Adrenal gland (tissue), 19 donors: ENCODE measurements at places on chromosomes 12 and 14. TPM values are rescaled to one million over a fixed set of nuclear protein-coding genes. Genes with fewer than 3 reads are reported as not detected.

DNA sequence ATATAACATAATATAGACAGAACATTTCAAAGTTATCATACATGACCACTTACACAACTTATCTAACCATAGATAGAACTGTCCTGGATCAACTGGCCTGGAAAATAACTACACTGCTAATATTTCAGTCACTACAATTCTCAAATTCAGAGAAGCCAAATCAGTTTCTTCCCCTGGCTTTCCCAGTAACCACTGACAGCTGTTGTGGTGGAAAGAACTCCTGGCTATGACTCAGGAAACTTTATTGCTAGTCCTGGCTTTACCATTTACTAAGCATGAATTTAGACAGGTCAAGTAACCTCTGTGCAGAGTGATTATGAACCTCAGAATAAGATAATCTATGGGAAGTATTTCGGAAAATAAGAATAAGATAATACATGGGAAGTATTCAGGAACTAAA lies 244.9 kb upstream of the DIO2 start:
- DNase-seq, result no peak

DNA sequence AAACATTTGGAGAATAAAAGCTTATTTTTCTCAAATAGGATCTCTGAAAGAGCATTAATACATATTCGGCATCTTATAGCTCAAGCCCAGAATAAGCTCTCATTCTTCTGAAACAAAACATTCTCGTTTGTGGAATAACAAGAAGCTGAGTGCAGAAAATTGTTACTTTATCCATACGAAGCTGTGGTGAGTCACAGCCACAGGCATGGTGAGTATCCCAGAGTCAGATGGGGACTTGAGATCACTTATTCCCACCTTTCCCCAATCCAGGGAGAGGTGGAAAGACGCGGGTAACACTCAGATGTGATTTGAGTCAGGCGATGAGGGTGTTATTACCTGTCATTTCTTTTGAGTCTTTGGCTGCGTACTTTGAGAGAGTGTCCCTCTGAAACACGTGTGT lies 214.6 kb upstream of the TMEM132C start:
- DNase-seq, result no peak

HSPB8 gene
- 7.5 TPM for total RNA-seq

LMNTD1 gene
- not detected for total RNA-seq

GRCh38 chr14:88630565-88630964 lies 67.7 kb downstream of the ZC3H14 start:
- DNase-seq, result no peak

- peak; percentile 72 for DNase-seq
These were observed 37.1 kb downstream of the SLC8B1 start for GRCh38 chr12:113297621-113298471.

GLIPR1 gene
- total RNA-seq, result 26.4 TPM

DNA sequence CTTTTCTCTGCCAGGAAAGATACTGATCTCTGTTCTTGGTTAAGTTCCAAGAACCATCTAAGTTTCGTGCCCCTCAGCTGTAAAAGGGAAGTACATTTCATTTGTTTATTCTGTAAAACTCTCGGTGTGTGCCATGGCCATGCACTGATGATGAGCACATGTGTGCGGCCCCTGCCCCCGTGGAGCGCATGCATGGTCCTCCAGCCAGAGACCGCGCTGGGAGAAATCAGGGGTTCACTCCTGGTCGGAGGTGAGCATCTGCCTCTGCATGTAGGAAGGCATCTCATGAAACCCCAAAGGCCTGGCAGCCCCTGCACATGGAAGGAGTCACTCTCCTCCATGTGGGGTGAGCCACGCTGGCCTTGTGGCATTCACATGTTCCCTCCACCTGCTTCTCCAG lies 102.5 kb upstream of the RTL1 start:
- DNase-seq, result no peak

DNA sequence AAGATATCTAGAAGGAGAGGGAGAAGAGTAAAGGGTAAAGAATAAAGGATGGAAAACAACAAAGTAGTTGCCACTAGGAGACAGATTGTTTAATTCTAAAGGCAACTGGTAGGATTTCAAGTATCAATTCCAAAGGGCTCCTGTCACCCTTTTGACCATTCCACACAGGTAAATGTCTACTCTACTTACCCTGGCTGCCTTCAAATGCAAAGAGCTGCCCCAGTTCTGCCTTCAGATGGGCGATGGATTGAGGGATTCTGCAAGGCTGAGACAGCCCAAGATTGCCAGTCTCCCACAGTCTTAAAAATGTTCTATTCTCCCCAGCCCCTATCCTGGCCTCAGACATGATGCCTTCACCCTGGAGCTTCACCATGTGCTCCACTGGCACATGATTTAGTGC lies 11.4 kb downstream of the KRT76 start:
- DNase-seq, result no peak

GRCh38 chr14:59564366-59564765 lies 12.2 kb downstream of the CCDC175 start:
- no peak for DNase-seq

GRCh38 chr14:105377555-105378182 lies 20.7 kb upstream of the TEX22 start:
- no peak for DNase-seq

WIF1 gene
- 0.57 TPM for total RNA-seq

GRCh38 chr14:66745078-66745477 lies 237.1 kb downstream of the GPHN start:
- no peak for DNase-seq

- no peak for DNase-seq
These were observed 108.5 kb downstream of the ARF6 start for GRCh38 chr14:50001151-50001998.
